Sigmoid colon (tissue), 7 donors: ENCODE measurements at places on chromosomes 7 and 10. TPM values are rescaled to one million over a fixed set of nuclear protein-coding genes. Genes with fewer than 3 reads are reported as not detected.

CRTAC1 gene
- not detected for polyA plus RNA-seq

GRCh38 chr7:22202141-22202540 is 154.8 kb downstream of the RAPGEF5 start:
- H3K27ac ChIP-seq, result no peak overlapping the region
- no peak overlapping the region for H3K4me3 ChIP-seq
- no peaks in the 10 kb centered on the region for H3K27me3 ChIP-seq
- no peaks in the 10 kb centered on the region for H3K36me3 ChIP-seq
- DNase-seq, result no peak

ARHGEF35 gene
- 34.7 TPM for polyA plus RNA-seq

FMC1 gene
- 20.6 TPM for polyA plus RNA-seq

GATA3 gene
- 2.1 TPM for polyA plus RNA-seq

DNA sequence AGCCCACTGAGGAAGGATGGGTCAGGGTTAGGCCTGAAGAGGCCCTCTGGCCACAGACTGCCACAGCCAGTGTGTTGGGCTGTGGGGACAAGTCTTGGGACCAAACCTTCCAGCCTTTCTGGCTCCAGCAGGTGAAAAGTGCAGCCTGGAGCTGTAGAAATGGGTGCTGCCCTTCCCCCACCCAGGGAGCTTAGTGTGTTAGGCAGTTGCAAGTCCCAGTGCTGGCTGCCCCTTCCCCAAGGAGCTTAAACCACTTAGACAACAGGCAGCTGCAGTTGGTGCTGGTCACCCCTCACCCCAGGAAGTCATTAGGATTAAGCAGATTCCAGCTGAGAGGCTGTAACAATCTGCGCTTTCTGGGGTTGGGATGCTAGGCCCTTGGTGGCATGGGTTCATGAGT is 563.3 kb downstream of the NRG3 start:
- no peaks in the 10 kb centered on the region for H3K36me3 ChIP-seq
- no peak overlapping the region for H3K27ac ChIP-seq
- H3K27me3 ChIP-seq, result no peaks in the 10 kb centered on the region
- H3K4me3 ChIP-seq, result no peak overlapping the region
- no peak for DNase-seq

AKR1B15 gene
- not detected for polyA plus RNA-seq

TSPAN14 gene
- 67.3 TPM for polyA plus RNA-seq

- peak overlapping the region; percentile 91 for H3K27ac ChIP-seq
- DNase-seq, result no peak
- H3K27me3 ChIP-seq, result no peaks in the 10 kb centered on the region
- peaks cover 30% of the 10 kb centered on the region for H3K4me1 ChIP-seq
- no peaks in the 10 kb centered on the region for H3K36me3 ChIP-seq
These were observed 1.3 kb downstream of the MBLAC1 start for GRCh38 chr7:100127866-100128636.

DNA sequence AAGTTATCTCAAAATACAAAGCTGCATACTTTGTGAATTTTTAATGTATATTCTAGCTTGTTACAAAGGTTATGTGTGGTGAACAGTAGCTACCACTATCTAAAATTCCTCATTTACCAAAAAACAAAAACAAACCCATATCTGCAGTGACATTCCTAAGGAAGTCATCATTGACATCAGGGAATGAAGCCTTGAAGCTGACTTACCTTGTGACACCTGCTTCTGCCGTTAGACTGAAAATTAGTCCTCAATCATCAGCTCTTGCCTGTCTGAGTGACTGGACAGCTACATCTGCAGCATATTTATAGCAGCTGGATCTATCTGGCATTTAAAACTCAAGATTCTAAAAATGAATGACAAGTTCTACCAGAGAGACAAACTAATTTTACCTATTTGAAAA is 43.2 kb downstream of the COBL start:
- H3K27ac ChIP-seq, result no peak overlapping the region
- H3K4me1 ChIP-seq, result no peaks in the 10 kb centered on the region
- no peak overlapping the region for H3K4me3 ChIP-seq

ASZ1 gene
- polyA plus RNA-seq, result not detected

DNA sequence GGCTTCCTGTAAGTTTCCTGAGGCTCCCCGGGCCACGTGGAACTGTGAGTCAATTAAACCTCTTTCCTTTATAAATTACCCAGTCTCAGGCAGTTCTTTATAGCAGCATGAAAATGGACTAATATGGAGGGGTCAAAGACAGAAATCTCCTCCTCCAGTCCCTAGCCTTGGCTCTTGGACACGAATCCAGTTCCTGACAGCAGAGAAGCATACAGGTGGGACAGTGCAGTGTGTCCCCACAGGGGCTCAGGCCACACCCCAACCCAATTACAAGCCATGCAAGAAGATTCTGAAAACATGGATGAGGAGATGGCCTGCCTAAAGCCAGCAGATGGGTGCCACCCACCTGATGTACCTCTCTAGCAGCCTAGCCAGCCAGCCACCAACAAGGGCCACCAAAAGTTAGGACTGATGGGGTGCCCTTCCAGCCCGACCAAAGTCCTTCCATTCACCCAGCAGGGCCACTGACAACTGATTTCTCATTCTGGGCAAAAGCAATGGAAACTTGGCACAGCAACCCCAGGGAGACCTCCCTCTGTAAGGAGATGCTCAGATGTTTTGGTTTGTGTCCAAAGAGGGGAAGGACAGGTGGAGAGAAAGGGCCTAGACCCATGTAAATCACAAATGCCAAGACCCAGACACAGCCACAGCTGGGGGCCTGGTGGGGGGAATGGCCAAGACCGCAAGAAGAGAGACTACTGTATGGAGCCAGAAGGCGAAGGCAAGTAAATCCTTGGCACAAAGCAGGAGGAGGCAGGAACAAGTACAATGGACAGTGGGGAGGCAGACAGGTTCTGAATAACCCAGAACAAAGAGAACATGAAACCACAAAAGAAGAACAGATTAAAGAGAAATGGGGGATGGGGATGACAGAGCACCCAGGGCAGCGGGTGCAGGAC is 13.6 kb downstream of the GPRIN2 start:
- H3K27me3 ChIP-seq, result no peaks in the 10 kb centered on the region
- H3K27ac ChIP-seq, result no peak overlapping the region
- no peak overlapping the region for H3K4me3 ChIP-seq
- no peaks in the 10 kb centered on the region for H3K36me3 ChIP-seq
- DNase-seq, result no peak
- peaks cover 44% of the 10 kb centered on the region for H3K4me1 ChIP-seq

ZNF746 gene
- polyA plus RNA-seq, result 9.4 TPM

GRCh38 chr7:103573479-103574058 is 127.6 kb upstream of the SLC26A5 start:
- peaks cover 5% of the 10 kb centered on the region for H3K4me1 ChIP-seq
- no peak overlapping the region for H3K27ac ChIP-seq
- H3K36me3 ChIP-seq, result no peaks in the 10 kb centered on the region
- H3K27me3 ChIP-seq, result no peaks in the 10 kb centered on the region

ITIH5 gene
- polyA plus RNA-seq, result 0.60 TPM

- H3K4me1 ChIP-seq, result peaks cover 35% of the 10 kb centered on the region
- H3K27me3 ChIP-seq, result no peaks in the 10 kb centered on the region
- H3K36me3 ChIP-seq, result no peaks in the 10 kb centered on the region
These were observed 48.4 kb downstream of the ASB13 start for GRCh38 chr10:5618042-5618441.

DNA sequence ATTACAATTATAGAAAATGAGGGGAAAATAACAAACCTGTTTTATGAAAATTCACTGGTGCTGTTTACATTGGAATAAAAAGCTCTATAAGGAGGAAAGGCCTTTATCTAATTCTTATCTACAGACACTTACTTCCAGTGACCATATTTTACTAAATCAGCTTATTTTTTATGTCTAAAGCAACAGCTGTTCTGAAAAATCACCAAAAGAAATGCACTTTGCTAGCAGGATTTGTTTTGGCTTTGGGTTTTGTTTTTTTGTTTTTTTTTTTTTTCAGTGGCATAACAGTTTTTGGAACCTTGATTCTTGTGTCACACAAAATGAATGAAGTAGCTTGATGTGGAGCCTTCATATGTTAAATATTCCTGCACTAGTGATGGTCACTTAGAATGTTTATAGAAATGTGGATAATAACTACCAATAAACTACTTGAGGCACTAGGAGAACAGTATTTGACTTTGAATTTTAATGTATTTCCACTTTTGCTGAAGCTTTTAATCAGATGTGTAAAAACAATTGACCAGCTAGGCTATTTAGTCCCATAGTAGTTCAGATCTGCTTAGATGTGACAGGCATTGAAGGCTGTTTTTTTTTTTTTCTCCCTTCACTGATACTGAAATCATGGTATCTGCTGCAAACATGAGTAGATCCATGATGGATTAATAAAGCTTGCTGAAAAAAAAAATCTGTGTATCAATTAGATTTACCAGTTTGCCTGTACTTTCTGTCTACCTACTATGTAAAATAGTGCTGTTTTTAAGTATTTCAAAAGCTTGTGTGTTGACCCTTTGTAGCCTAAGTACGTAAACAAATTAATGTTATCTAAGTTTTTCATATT is 2.8 kb downstream of the ARL4A start:
- no peaks in the 10 kb centered on the region for H3K27me3 ChIP-seq
- DNase-seq, result no peak
- peaks cover 13% of the 10 kb centered on the region for H3K4me1 ChIP-seq
- no peaks in the 10 kb centered on the region for H3K36me3 ChIP-seq
- H3K4me3 ChIP-seq, result no peak overlapping the region
- H3K27ac ChIP-seq, result no peak overlapping the region

- no peaks in the 10 kb centered on the region for H3K27me3 ChIP-seq
- H3K36me3 ChIP-seq, result no peaks in the 10 kb centered on the region
- no peak overlapping the region for H3K27ac ChIP-seq
- H3K4me1 ChIP-seq, result no peaks in the 10 kb centered on the region
- DNase-seq, result no peak
- no peak overlapping the region for H3K4me3 ChIP-seq
These were observed 44.6 kb downstream of the MTERF1 start for GRCh38 chr7:91835826-91836368.

DNA sequence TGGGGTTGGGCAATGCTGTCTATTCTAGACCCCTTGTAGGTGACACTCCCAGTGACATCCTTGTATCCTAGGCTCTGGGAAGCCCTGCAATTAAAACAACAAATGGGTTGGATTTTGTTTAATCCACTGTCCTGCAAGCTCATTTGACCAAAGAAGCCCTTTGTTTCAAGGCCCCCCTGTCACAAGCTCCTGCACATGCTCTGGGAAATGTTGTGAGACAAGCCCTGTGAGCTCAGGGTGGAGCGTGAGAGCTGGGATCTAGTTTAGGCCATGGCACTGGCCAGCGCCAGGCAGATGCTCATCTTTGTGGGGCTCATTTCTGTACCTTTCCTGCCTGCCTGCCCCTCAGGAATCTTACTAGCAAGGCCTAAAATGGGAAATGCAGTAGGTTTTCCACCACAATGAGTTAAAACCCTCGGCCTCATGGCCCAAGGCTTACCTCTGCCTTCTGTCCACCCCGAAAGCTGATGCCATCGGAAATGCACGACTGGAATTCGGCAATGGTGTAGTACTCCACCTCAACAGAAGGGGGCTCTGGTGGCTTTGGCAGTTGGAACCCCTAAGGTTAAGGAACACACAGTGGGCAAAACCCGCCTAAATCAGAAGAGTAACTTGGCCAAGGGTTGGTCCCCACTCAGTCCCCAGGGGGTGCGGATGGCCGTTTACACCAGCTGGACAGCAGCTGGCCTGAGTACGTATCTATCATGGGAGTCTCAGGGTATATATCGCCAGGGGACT is 112.0 kb downstream of the NEURL1 start:
- no peaks in the 10 kb centered on the region for H3K27me3 ChIP-seq
- no peaks in the 10 kb centered on the region for H3K4me1 ChIP-seq
- no peak overlapping the region for H3K4me3 ChIP-seq

- no peak overlapping the region for H3K27ac ChIP-seq
- H3K4me3 ChIP-seq, result no peak overlapping the region
- no peaks in the 10 kb centered on the region for H3K36me3 ChIP-seq
- H3K27me3 ChIP-seq, result no peaks in the 10 kb centered on the region
These were observed 97.3 kb upstream of the MACROH2A2 start for GRCh38 chr10:69955211-69955805.

DNA sequence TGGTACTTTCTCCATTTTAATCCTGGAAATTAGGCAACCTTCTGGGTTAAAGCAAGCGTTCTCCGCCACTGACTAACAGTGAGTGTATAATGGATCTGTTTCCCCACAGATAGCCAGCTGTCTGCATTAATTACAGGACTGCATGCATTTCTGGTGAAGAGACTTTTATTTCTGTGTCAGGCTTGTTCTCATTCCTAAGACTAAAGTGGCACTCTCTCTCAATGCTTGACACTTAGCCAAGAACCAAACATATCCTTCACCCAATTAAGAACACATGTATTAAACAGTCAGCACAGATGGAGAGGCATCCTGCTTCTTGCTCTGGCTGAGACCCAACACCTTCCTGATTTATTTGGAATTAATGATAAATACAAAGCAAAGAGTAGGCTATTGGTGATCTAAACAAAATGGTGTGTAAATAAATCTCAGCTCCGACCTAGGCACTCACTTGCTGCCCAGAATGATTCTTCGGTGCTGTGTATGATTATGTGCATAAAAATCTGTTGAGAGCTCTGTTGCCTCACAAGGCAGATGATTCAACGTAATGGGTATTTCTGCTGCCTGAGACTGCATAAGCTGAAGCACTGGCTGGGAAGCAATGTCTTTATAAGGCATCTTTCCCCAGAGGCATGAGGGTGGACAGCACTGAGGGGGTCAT is 16.8 kb downstream of the CALU start:
- peaks cover 35% of the 10 kb centered on the region for H3K4me1 ChIP-seq
- peak overlapping the region; percentile 84 for H3K27ac ChIP-seq
- peaks cover 23% of the 10 kb centered on the region for H3K36me3 ChIP-seq
- no peaks in the 10 kb centered on the region for H3K27me3 ChIP-seq
- DNase-seq, result peak; percentile 87

MEOX2 gene
- 0.23 TPM for polyA plus RNA-seq

GRCh38 chr7:2964208-2964607 is 79.5 kb downstream of the CARD11 start:
- H3K36me3 ChIP-seq, result no peaks in the 10 kb centered on the region
- H3K4me3 ChIP-seq, result no peak overlapping the region
- H3K27me3 ChIP-seq, result no peaks in the 10 kb centered on the region
- no peak for DNase-seq
- no peak overlapping the region for H3K27ac ChIP-seq

FAM221A gene
- polyA plus RNA-seq, result 8.0 TPM

GRCh38 chr10:31749981-31750840 is 178.4 kb downstream of the ARHGAP12 start:
- peaks cover 32% of the 10 kb centered on the region for H3K4me1 ChIP-seq
- H3K4me3 ChIP-seq, result no peak overlapping the region
- H3K36me3 ChIP-seq, result no peaks in the 10 kb centered on the region
- H3K27me3 ChIP-seq, result no peaks in the 10 kb centered on the region
- peak; percentile 78 for DNase-seq
